ENCODE measurements at places on chromosomes 5 and 9.

DNA sequence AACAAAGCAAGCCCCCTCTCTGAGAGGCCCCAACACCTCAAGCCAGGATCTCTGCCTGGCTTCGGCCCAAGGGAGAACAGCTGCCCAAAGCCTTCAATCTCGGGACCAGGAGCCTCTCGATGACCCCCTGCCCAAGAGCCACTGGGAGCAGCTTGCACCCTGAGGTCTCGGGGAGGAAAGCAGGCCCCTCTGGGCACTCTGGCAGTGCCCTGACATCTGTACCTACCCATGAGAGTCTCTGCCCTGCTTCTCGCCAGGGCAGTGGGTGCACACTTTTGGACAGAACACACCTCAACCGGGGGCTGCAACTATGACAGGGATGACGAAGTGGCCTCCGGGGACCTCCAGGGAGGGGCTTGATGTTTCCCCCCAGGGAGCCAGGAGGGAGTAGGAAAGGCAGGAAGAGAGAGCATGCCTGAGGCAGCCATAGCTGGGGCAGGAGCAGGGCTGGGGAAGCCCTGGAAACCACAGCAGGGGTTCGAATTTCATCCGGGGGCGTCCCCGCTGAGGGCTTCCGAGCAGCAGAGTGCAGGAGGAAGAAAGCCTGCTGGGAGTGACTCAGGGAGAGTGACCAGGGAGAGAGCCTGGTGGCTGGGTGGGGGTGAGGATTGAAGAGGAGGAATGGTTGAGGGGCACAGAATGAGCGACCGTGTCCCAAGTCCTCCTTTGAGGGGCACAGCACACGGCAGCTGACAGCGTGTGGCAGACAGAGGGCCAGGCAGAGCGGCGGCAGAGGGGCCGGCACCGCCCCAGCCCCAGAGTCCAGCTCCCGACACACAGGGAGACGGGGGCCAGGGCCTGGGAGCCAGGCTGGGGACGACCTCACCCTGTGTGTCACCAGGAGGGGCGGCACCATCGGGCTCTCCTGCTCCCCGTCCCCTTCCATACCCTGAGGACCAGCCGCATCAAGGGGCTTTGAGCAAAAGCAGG, 1.8 kb downstream of the LPCAT1 start:
- no peak for DNase-seq

DNA sequence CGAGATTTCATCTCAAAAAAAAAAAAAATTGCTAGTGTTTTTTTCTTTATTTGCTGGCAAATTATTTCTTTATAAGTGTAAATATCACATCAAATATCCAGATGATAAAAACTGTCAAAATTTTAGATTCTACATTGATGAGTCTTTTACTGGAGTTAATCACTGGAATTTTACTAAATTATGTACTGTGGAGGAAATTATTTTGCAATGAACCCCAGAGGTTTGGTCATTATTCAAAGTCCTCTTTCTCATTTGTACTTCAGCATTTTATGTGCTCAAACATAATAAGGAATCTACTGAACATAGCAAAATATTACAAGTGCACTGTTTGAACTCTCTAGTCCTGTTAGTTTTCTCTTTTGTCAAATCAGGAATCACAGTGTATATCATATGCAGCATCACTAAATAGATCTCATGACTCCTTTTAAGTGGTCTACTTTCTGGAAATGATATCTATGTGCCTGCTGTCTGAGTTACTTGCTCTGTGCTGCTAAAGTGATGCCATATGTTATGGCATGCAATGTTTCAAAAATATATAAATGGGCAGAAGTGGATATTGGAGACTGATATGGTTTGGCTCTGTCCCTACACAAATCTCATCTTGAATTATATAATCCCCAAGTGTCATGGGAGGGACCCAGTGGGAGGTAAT, 18.0 kb downstream of the OTULINL start:
- DNase-seq = no peak

- no peak for DNase-seq
These were observed 29.1 kb upstream of the BNC2 start for GRCh38 chr9:16899606-16900005.

GRCh38 chr5:78308703-78309102, 14.2 kb upstream of the AP3B1 start:
- no peak for DNase-seq

GRCh38 chr5:10702911-10703491, 58.0 kb downstream of the DAP start:
- no peak for DNase-seq

DNA sequence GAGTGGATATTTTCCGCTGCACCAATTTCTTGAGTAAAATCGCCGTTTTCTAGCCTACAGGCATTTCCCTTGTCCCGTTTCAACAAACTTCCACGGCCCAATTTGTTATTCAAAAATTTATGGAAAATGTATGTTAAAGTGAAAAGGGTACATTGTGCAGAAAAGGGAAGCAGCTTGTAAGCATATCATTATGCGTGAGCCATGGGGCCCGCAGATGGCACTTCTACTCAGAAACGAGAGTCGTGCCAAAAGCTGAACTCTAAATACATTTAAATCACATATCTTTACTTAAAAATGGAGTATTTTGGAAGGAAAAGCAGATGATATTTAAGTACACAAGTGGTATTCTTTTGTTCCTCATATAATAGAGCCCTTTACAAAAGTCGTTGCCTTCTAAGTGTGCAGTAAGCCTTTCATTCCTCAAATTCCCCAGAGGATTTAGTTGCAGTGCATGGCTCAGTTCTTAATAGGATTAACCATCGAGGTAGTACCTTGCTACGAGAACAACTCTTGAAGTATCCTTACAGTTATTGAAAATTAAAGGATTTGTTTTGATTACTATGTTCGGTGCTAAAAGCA, 1227.2 kb upstream of the WWC1 start:
- no peak for DNase-seq

DNA sequence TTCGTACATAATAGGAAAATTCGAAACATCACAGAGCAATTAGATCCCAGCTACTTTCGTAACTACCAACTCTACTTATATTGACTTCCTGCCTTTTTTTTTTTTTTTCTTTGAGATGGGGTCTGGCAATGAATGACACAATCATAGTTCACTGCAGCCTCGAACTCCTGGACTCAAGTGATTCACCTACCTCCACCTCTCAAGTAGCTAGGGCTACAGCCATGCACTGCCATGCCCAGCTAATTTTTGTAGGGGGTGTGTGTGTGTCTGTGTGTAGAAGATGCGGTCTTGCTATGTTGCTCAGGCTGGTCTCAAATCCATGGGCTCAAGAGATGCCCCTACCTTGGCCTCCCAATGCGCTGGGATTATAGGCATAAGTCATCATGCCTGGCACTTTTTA, 5.8 kb upstream of the PAIP2 start:
- no peak for DNase-seq

- no peak for DNase-seq
These were observed 3.2 kb downstream of the ODF2 start for GRCh38 chr9:128459011-128459410.

- no peak for DNase-seq
These were observed 251.5 kb downstream of the COX7C start for GRCh38 chr5:86869268-86869667.

- no peak for DNase-seq
These were observed 52.1 kb downstream of the CYSTM1 start for GRCh38 chr5:140227046-140227445.

- no peak for DNase-seq
These were observed 368 bp downstream of the SH3TC2 start for GRCh38 chr5:149062371-149063016.

- DNase-seq = no peak
These were observed 89.7 kb downstream of the PDE6A start for GRCh38 chr5:149854866-149855265.

DNA sequence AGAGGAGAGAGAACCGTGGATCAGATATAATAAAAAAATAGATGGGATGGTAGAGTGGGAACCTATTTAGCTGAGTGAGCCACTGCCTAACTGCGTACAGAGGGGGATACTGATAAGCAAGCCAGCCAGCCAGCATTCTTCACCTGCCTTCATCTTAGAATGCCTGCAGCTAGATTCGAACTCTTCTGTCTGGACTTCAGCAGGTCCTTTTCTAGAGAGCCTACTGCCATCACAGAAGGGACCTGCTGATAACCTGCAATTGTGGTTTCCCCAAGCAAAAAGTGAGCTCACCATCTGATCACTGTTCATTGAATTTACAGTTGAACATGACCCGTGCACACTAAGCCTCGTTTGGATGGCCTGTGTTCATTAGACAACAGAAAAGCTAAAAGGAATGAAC, 109.4 kb downstream of the CDC42SE2 start:
- no peak for DNase-seq

DNA sequence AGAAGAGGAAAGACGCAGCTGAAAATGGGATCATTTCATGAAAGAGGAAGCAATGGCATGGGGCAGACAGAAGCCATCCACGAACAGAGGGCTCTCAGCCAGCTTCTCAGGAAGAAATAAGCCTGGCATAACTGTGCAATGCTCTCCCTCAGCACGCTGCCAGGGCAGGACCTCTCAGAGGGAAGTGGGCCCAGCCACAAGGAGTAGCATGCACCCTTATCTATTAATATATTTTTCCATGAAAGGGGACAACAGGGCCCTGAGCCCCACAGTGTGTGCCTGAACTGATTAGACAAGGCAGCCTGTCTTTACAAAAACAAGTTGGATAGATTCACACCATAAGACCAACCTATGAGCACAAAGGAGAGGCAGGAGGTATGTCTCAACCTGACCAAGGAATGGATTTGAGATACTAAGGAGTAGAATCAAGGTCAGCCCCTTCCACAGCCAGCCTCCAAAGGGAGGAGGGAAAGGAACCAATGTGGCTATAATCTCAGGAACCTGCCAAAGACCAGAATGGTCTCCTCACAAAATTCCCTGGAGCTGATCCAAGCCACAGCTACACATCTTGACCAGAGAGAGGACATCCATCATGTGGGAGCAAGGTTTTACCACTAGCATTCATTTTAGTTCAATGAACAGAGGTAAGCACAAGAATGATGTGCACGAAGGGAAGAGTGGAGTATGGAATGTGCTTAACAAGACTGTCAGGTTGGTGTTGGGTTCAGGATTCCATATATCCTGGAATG, 154.8 kb downstream of the SIL1 start:
- no peak for DNase-seq

- DNase-seq = no peak
These were observed 51.4 kb upstream of the DAB2 start for GRCh38 chr5:39475881-39476842.

- no peak for DNase-seq
These were observed 131.7 kb downstream of the DENND1A start for GRCh38 chr9:123798195-123798594.

- DNase-seq = peak; percentile 91
These were observed 19.8 kb downstream of the TRIP13 start for GRCh38 chr5:912280-913091.

- DNase-seq = no peak
These were observed 169.2 kb upstream of the MVB12B start for GRCh38 chr9:126157423-126157822.

DNA sequence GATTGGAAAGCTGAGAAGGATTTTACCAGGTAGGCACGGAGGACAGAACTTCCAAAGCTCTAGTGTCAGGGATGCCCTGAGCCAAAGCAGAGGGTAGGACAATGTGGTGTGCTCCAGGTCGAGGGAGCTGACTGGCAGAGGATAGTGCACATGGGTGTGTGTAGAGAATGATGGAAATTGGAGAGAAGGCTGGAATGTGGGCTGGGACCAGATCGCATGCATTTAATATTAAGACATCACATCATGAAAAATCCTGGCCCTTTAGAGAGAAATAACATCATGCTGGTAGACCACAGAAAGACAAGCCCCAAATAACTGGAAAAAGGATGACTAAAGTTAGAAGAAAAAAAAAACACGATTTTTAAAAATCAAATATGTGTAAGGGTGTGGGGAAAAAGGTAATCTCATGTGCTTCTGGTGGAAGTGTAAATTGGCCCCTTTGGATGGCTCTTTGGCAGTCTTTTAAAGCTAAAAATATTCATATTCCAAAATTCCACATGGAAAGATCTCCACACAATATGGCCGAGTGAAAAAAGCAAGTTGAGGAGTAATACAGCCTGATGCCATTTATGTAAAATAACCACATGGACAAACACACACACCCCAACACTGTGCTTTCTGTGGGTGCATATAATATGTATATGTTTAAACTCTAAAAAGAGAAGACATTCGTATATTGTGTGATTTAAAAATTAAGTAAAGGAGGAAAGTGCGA, 67.0 kb upstream of the TGFBR1 start:
- DNase-seq = no peak

DNA sequence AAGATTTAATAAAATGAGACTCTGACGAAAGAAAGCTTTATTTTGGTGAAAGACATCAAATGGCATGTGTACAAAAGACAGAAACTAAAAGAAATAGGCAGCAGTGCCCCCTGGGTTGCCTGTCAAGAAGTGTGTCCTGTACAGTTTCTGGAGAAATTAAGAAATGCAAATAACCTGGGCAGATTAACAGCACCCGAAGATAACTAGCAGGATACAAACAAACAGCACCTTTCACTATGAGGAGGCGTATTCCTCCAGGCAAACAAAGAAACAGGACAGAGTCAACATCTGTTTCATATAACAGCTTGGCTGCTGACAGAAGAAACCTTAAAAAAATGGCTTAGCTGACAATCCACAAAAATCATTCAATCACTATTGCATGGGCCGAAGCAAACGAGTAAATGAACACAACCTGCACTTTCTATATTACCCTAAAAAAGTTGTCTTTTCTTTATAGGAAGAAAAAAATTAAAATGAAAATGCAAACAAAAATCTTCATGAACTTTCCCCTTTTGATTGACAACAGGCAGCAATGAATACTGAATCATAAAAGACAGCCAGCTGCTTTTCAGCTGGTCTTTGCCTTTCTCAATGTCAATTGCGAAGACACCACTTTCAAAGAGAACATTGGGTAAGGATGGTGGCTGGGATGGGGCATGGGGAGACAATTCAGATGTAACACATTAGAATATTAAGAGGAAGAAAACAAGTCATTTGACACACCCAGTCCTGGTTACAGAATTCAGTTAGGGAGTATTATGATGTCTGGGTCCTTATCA, 162.1 kb downstream of the ARL15 start:
- no peak for DNase-seq

DNA sequence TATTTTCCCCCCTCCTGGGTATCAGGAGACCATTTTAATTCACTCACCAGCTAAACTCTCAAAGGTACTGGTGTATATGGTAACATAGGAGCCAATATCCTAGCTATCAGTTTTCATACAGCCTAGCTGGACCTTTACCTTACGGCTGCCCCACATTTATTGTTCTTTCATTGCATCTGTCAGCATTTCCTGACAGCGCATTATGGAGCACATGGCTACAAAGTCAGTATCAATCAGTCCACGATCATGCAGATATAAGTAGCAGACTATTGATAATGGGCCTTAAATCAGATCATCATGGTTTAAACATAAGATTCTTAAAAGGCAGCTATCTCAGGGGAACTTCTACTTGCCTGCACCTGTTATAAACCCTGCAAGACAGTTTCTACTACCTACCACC, 304.7 kb downstream of the KIAA0825 start:
- DNase-seq = no peak

GRCh38 chr5:175694371-175695160, 36.7 kb downstream of the HRH2 start:
- DNase-seq = no peak

- DNase-seq = no peak
These were observed 43.0 kb upstream of the COL15A1 start for GRCh38 chr9:98900725-98901124.
